ENCODE measurements at places on chromosomes 1 and 21.
A peak's percentile ranks its signal among the peaks of the same experiment; 100 is the strongest.

- DNase-seq, result no peak
Observed at GRCh38 chr1:30058970-30059369, 664.4 kb downstream of the MATN1 start.

DNA sequence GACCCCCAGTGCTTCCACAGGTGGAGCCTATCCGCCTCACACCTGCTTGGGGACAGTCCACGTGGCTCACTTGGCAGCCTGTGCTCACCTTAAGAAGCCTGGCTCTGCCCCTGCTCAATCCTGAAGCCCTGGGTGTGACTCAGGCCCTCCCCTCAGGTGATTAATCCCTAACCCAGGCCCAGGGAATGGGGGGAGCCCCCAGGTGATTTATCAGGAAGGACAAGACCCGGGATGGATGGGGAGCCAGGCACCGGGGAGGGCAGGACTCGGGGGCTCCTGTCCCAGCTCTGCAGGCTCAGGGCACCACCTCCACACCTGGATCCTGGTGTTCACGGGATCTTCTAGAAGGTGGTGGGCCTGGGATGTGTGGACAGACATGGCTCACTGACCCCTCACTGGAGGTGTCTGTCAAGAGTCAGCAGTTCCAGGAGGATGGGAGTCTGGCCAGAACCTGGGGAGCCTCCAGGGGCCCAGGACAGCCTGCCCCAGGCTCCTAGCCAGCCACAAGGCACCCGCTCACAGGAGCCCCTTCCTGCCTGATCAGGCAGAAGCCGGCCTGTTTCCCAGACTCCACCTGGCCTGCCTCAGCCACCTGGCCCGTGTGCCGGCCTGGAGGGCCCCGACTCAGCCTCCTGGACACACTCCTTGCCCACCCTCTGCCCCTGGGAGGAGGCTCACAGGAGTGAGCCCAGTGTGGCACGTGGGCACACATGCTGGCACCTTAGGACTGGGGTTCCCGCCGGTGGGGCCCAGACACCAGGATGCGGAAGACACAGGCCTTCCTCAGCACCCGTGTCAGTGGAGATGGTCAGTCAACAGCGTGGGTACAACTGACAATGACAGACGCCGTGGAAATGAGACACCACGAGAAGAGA is 38.6 kb upstream of the COL6A1 start:
- DNase-seq, result no peak

DNA sequence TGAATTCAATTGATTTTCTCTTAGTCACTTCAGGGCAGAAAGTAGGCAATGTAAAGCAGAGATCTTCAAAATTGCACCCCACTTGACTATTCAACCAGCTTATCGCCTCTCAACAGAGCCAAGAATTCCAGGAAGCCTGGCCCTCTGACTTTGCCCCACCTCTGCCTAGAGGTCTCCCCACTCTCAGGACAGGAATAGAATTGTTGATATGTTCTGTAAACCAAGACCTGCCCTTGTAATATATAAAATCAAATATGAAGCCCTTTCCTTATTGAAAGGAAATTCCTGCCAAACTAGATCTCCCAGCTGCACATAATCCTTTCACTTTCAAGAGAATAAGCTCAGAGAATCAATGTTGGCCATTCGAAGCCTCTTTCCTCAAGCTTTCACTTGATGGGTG is 116.1 kb upstream of the DPT start:
- DNase-seq, result no peak

- DNase-seq, result no peak
Observed at GRCh38 chr1:52424231-52424636, 19.8 kb downstream of the PRPF38A start.

GRCh38 chr1:220929304-220929703 is 50.1 kb downstream of the HLX start:
- DNase-seq, result no peak

GRCh38 chr1:3070309-3070643 is 1.3 kb downstream of the PRDM16 start:
- DNase-seq, result no peak

- DNase-seq, result no peak
Observed at GRCh38 chr1:114316204-114316603, 162.5 kb upstream of the SYT6 start.

DNA sequence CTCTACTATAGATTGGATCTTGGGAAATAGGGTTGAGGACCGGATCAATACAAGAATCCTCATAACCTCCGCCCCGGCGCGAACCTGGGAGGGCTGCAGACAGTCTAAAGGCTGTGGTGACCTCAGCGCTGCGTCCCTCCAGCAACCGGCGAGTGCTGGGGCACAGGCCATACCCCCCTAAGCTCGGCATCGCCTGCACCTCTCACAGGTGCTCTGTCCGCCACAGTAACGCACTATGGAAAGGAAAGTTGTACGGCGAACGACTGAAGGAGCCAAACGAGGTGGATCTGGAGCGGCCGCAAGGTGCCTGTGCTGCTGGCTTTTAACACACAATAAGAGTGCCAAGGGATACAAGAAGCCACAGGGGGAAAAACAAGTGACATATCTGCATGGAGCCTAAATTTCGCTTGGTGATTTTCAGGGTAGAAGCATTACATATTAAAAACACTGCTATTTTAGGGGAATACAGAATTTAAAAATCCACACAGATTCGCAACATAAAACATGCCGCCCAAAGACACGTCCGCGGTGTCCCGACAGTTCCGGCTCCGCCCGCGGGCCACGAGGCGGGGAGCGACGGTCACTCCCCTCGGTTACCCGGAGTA is 1.4 kb upstream of the RBM15 start:
- peak; percentile 32 for DNase-seq

GRCh38 chr1:31497601-31498000 is 78.7 kb upstream of the TINAGL1 start:
- no peak for DNase-seq

DNA sequence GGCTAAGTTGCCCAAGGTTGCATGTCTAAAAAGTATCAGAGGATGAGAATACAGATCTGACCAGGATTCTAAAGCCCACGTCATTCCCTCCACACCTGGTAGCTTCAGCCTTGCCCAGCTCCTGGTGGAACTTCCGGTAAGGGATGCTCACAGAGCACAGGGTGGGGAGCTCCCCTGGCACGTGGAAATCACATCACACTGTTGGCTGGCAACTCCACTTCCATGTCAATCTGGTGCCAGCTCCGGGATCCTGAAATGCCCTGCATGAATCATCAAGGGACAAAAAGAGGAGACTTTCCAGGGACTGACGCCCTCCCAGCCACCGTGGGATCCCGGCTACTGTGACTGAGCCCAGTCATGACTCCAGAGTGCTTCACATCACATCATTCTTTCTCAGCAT is 12.4 kb upstream of the BCAR3 start:
- DNase-seq, result no peak

GRCh38 chr1:79131626-79132025 is 125.1 kb upstream of the ADGRL4 start:
- no peak for DNase-seq

DNA sequence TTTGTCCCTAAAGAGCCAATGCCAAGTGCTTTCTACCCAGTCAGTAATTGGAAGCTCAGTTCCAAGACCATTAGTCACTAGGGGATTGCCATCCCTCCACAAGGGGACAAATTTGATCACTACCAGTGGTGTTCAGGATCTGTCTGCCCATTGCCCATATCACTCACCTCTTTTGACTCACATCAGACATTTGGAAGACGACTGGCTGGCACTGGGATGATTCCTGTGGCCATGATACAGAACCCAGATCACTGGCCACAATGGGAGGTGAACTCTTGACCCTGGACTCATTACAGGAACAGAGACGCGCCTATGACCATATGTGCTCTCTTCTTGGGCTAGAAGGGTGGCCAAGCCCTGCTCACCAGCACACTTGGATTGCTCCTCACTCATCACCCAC is 71.0 kb downstream of the COLGALT2 start:
- DNase-seq, result no peak

- no peak for DNase-seq
Observed at GRCh38 chr1:24965571-24965930, 35.5 kb upstream of the RUNX3 start.

- DNase-seq, result no peak
Observed at GRCh38 chr1:53135735-53136114, 6.7 kb downstream of the SLC1A7 start.

- no peak for DNase-seq
Observed at GRCh38 chr1:218030846-218031245, 254.2 kb upstream of the RRP15 start.

DNA sequence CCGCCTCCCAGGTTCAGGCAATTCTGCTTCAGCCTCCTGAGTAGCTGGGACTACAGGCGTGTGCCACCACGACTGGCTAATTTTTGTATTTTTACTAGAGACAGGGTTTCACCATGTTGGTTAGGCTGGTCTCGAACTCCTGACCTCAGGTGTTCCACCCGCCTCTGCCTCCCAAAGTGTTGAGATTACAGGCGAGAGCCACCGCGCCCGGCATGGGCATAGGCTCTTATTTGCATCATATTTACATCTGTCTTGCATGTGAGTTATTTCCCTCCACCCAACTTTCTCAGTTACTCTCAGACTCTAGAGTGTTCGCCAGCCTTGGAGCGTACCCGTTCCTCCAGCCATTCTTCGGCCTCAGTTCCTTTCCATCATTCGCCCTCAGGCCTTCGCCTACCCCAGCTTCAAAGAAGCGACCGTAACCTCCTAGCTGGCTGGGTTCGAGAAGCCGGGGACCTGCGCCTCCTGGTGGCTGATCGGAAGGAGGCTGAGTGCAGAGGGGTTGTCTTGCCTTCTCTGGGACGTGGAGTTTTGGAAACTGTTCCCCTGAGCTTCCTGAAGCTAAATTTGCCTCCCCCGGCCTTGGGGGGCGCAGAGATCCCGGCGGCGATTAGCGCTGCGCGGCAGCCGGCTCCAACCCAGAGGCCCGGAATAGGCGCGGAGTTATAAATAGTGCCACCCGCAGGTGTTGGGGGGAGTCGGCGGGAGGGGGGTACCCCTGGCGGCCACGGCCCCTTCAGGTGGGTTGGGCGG is 3.6 kb upstream of the ZBTB7B start:
- peak; percentile 81 for DNase-seq

- no peak for DNase-seq
Observed at GRCh38 chr1:228018125-228018398, 11.3 kb downstream of the WNT3A start.

- peak; percentile 51 for DNase-seq
Observed at GRCh38 chr1:32413507-32414185, 19.4 kb upstream of the BSDC1 start.

DNA sequence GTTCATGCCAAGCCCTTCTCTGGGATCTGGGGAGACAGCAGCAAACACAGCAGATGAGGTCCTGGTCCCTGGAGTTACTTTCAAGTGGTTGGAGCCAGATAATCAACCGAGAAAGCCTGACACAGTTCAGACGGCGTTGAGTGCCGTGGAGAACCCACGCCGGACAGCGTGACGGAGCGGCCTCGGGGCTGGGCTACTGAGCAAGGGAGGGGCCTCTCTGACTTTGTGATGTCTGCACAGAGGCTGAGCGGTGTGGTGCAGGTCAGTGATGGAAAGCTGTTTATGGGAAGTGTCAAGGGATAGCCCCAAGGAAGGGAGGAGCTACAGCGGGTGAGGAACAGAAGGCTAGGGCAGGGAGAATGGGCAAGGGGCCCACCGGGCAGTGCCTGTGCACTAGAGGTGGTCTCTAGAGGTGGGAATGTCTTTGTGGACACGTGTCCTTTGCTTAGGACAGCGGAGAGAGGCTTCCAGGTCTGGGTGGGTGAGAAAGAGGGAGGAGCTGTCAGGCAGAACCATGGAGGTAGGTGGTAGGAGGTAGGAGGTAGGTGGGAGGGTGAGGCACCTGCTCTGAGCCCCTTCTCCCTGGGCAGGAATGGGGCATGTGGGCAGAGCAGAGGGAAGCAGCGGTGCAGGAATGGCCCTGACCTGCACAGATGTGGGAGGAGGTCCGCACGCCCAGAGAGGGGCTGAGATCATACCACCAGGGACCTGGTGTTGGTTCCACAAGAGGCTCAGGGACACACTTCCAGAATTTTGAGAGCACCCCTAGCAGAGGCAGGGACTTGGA is 62.8 kb downstream of the RUNX3 start:
- DNase-seq, result no peak

DNA sequence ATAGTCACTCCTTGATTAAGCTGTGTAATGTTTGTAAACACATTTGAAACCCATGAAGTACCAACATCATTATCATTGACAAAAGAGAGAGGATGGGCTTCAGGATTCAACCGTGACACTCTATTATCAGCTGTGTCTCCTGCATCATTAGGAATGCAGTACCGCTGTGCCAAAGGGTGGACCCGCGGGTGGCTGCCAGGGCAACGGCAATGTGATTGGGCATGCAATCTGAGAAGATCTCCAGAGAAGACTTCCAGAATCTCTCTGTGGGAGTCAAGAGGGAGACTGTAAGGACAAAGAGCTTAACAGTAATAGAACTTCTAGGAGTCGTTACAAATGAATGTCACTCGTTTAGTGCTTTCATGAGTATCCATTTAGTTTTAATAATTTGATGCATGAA is 97.9 kb downstream of the USH2A start:
- no peak for DNase-seq

GRCh38 chr1:158283965-158284364 is 5.8 kb upstream of the CD1C start:
- DNase-seq, result peak; percentile 26

GRCh38 chr1:230189824-230190223 is 122.8 kb downstream of the GALNT2 start:
- no peak for DNase-seq

GRCh38 chr1:8417625-8418024 is 99.7 kb downstream of the SLC45A1 start:
- no peak for DNase-seq

DNA sequence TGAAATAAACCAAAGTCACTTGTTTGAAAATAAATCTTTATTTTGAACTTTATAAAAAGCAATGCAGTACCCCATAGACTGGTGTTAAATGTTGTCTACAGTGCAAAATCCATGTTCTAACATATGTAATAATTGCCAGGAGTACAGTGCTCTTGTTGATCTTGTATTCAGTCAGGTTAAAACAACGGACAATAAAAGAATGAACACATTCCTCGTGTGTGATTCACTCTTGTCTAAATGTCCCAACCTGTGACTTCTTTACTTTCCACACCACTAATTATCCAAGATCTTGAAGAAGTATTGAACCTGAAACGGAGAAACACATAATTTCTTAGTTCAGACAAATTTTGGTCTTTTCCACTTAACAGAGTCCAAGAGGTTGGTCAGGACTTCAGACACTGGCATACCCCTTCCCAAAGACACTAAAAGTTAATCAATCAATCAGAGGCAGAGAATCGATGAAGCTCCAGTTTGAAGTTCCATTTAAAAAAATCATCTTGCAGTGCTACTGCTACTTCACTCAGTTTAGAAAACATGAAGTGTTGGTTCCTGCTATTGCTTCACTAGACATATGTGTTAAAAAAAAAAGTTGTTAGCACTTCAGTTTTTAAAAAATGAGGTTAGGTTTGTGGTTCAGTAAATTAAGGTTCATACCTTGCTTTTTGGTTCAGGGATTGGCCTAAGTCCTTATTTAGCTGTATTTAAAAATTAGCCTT is 26.2 kb downstream of the ATP1B1 start:
- DNase-seq, result no peak
